ENCODE measurements at places on chromosomes 12 and 14. TPM values are rescaled to one million over a fixed set of nuclear protein-coding genes. Genes with fewer than 3 reads are reported as not detected.

DNA sequence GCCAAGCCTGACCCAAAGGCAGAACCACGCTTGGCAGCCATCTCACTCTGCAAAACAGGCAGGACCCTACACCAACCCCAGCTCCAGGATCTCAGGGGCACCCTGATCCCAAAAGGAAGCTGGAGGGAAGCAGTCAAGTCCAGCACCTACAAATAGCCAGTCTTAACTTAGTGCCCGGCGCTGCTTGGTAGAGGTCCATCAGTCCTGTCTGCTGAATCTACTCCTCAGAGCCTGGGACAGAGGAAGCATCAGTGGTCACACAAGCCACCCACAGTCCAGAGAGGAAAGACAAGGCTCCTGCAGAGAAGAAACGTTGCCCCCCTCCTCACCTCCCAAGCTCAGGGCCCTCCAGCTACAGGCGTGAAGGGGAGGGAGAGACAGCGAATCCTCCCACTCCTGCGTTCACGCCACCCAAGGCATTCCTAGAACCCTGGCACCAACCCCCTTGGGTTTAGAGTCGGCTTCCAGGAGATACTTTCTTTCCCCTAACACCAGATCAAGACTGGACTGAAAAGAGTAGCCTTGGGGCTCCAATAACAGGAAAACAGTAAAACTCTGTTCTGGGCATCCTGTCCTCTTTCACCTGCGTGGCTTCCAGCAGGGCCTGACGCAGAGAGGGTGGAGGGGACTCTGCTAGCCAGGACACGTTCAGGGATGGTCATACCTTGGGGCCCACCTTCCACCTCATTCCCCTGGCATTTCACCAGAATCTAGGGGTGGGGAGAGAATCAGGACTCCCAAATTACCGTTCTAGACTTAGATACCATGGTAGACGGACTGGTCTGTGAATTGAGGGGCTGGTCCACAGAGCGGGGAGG lies 1.2 kb downstream of the PXN start:
- H3K4me1 ChIP-seq, result peaks cover 62% of the 10 kb centered on the region
- H3K27me3 ChIP-seq, result no peaks in the 10 kb centered on the region
- H3K27ac ChIP-seq, result peak overlapping the region; percentile 88

DNA sequence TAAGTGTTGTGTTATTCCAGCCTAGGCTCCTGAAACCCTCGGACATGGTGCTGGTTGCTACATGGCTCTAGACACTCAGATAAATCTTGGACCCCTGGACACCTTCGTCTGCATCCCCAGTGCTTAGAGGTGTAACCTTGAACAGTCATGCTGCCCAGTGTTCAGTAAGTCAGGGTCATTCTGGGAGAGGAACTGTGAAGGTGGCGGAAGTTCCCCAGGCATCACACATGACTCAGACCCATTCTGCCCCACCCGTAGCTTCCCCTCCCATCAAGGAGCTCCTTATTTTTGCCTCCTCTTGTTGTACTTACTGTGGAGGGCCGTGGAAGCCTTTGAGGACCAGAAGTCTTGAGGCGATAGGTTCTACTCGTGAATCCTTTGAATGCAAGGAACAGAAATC lies 18.1 kb upstream of the SSPN start:
- H3K4me3 ChIP-seq, result no peak overlapping the region
- no peak overlapping the region for H3K27ac ChIP-seq
- DNase-seq, result no peak
- no peaks in the 10 kb centered on the region for H3K36me3 ChIP-seq

DNA sequence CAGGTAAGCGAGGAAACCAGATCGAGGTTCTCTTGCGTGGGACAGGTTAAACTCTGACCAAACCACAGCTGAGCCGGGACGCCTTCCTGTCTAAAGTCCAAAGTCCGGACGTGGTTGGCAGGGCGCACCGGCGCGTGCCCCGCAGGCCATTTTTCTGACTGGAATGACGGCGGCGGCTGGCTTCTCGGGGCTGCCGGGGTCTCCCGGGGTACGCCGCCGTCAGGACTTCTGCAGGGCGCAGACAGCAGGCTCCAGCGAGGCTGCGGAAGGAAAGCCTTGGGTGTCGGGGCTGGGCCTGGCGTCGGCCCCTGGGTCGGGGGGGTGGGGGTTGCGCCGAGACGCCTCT lies 32.8 kb downstream of the MIA2 start:
- peak overlapping the region; percentile 90 for H3K27ac ChIP-seq
- H3K4me1 ChIP-seq, result peaks cover 45% of the 10 kb centered on the region
- H3K36me3 ChIP-seq, result peaks cover 8% of the 10 kb centered on the region
- H3K4me3 ChIP-seq, result peak overlapping the region; percentile 94

DNA sequence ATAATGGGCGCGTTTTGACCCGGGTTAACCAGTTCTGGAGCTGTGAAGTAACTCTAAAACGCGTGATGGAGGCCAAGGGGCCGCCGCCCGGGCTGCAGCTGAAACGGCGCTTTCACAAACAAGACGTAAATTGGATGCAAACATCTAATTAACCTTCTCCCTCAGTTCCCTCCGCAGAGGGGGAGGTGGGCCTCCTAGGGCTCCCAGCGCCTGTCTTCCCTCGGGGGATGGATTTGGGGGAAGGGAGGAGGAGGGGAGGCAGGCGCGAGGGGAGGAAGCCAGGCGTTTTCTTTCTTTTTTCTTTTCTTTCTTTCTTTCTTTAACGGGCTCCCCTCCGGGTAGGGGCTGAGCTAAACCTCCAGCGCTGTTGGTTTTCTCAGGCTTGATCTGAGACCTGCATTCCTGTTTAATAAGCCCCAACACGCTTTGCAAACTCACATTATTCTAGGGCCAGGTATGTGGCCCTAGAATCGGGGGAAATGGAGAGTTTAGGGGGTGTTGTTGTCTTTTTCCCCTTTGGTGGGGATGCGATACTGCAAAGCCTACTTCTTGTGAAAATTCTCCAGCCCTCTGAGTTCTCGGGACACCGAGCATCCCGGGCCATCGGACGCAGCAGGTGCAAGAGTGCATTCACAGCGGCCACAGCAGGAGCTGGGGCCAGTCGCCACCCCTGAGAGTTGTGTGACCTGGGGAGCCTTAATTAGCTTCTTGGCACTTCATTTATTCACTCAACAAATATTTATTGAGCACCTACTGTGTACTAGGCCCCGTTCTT lies 43.6 kb upstream of the LHX5 start:
- no peak overlapping the region for H3K27ac ChIP-seq
- H3K4me3 ChIP-seq, result no peak overlapping the region
- H3K27me3 ChIP-seq, result peaks cover 78% of the 10 kb centered on the region
- H3K36me3 ChIP-seq, result peaks cover 3% of the 10 kb centered on the region
- no peak for DNase-seq

GRCh38 chr14:24911324-24912109 lies 138.4 kb downstream of the STXBP6 start:
- H3K27me3 ChIP-seq, result peaks cover 41% of the 10 kb centered on the region
- H3K4me3 ChIP-seq, result no peak overlapping the region
- no peaks in the 10 kb centered on the region for H3K4me1 ChIP-seq
- no peaks in the 10 kb centered on the region for H3K36me3 ChIP-seq
- no peak for DNase-seq

DNA sequence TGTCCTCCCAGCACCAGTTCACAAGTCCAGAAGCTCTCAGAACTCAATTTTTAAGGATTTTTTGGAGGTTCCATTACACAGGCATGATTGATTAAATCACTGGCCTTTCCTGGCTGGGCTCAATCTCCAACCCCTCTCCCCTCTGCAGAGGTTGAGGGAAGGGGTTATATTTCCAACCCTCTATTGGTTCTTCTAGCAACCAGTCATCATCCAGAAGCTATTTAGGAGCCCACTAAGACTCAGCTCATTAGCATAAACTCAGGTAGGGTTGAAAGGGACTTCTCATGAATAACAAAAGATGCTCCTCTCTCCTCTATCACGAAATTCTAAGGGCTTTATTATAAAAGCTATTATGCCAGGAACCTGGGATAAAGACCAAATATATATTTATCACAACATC lies 41.5 kb downstream of the SPPL3 start:
- H3K27ac ChIP-seq, result no peak overlapping the region
- peaks cover 4% of the 10 kb centered on the region for H3K36me3 ChIP-seq
- H3K4me1 ChIP-seq, result peaks cover 25% of the 10 kb centered on the region
- H3K27me3 ChIP-seq, result no peaks in the 10 kb centered on the region

GRCh38 chr12:41972598-41972997 lies 172.1 kb downstream of the GXYLT1 start:
- H3K36me3 ChIP-seq, result no peaks in the 10 kb centered on the region
- no peaks in the 10 kb centered on the region for H3K27me3 ChIP-seq
- no peak overlapping the region for H3K4me3 ChIP-seq
- H3K4me1 ChIP-seq, result no peaks in the 10 kb centered on the region

The NUMB gene
- total RNA-seq, result 63.4 TPM

The NINJ2 gene
- 3.0 TPM for total RNA-seq
